Omental fat pad (tissue), 4 donors: ENCODE measurements at places on chromosomes 7 and 10.

- DNase-seq: no peak
Measured at GRCh38 chr10:117736655-117737054, 194.1 kb downstream of the EMX2 start.

DNA sequence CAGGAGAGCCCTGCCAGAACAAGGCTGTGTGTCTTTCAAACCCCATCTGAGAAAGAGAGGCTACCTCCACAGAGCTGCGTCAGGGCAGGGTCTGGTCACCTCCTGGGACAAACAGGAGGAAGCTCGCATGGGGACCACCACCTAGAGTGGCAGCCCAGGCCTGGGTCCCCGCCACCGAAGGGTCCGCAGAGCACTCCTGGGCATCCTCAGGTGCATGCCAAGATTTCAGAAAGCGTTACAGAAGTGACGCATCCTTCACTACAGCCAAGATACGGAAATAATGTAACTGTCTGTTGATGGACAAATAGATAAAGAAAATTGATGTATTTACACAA is 42.6 kb downstream of the GSDME start:
- DNase-seq: no peak

DNA sequence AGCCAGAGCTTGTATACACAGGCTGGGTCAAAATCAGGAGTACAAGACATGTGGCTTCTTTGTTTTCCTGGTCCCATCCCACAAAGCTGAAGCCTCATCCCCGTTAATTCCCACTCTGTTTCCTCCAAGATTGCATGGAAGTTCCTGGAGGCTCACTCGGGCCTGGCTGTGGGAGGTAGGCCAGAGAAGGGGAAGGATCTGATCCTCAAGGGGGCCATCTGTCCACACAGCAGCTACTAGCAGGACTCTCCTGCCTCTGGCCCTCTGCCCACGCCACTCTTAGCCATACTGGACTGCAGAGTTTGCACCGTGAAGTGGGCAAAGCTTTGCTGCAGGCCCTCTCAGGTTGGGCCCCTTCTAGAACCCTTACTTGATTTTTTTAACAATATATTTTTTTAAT is 160.6 kb downstream of the FGFR2 start:
- DNase-seq: no peak

DNA sequence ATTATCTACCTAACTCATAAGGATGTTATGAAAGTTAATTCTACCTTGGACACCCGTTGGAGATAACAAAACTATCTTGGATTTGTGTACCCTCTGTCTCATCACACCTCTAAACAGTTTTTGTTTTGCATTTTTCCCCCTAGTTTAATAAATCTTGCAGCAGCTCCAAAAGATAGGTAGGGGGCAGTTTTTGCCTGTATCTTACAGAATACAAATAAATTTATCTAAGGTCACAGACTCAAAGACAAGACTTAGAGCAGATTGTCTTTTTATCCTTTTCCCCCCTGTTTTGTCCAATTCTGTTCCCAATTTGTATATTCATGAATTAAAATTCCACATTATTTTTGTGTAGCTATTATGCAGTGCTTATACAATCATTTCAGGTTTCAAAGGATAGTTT is 5.0 kb upstream of the SORCS1 start:
- DNase-seq: no peak

- no peak for DNase-seq
Measured at GRCh38 chr7:53119514-53119941, 84.1 kb downstream of the POM121L12 start.

GRCh38 chr7:111112439-111112838 is 21.5 kb downstream of the LRRN3 start:
- no peak for DNase-seq

GRCh38 chr10:109207361-109207760 is 716.0 kb downstream of the XPNPEP1 start:
- no peak for DNase-seq

GRCh38 chr10:66144016-66144415 is 781.8 kb upstream of the LRRTM3 start:
- DNase-seq: no peak

DNA sequence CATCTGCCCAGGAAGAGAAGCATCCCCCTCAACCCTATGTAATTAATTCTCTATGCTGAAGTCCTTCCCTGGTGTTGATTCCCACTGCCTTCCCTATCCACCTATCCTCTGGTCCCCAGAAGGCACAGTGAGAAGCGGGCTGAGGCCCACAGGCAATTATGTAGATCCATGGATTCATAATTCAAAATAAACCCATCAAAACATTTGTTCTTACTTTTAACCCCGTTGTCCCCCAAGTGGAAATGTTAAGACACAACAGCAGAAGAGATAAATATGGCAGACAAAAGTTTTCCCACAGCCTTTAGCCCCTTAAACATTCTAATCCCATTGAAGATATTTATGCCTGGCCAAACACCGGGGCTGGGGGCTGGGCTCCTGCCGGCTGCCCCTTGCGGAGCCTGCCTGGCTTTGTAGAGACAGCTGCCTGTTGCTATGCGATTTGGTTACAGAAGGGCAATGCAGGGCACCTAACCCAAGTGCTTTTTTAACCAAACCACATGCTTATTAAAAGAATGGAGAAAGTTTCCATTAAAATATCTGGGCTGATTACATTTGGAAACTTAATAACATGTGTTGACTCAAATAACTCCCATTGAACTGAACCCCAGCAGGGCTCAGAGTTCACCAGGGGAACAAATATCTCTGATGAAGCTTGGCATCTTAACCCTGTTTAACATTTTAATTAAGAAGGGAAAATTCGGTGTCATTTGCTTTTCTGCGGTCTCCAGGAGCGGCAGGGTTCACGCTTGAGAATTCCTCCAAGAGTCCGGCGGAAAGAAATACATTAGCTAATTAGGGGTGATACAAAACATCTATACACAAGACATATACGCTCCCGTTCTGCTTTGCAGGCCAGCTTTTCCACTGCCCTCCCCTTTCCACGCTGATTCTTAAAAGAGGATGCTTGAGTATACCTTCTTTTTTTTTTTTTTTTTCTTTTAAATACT is 110.8 kb upstream of the FGFR2 start:
- DNase-seq: no peak

- no peak for DNase-seq
Measured at GRCh38 chr7:100570954-100571828, 2.5 kb downstream of the SAP25 start.

DNA sequence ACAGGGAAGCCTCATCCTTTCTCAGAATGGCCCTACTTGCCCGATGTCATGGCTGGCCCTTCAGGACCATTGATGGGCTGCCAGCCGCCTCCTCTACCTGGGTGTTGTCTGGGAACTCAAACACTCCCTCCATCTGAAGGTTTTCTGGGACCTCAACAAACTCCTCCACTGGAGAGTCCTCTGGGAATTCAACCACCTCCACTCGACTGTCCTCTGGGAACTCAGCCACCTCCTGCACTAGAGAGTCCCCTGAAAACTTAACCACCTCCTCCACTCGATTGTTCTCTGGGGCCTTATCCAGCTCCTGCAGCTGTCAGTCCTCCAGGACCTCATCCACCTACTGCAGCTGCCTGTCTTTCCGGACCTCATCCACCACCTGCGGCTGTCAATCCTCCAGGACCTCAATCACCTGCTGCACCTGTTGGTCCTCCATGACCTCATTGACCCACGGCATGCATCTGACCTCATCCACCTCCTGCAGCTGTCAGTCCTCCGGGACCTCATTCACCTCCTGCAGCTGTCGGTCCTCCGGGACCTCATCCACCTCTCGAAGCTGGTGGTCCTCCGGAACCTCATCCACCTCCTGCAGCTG is 37.1 kb downstream of the MAT1A start:
- DNase-seq: no peak

DNA sequence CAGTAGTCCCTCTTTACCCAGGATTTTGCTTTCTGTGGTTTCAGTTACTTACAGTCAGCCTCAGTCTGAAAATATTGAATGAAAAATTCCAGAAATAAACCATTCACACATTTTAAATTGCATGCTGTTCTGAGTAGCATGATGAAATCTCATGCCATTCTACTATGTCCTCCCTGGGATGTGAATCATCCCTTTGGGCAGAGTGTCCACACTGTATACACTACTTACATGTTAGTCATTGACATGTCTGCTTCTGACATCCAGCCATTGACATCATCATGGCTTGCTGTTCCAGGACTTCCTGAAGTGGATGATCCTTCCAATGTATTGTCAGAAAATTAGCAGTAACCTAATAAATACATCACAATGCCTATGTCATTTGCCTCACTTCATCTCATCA is 34.6 kb upstream of the MALRD1 start:
- no peak for DNase-seq

DNA sequence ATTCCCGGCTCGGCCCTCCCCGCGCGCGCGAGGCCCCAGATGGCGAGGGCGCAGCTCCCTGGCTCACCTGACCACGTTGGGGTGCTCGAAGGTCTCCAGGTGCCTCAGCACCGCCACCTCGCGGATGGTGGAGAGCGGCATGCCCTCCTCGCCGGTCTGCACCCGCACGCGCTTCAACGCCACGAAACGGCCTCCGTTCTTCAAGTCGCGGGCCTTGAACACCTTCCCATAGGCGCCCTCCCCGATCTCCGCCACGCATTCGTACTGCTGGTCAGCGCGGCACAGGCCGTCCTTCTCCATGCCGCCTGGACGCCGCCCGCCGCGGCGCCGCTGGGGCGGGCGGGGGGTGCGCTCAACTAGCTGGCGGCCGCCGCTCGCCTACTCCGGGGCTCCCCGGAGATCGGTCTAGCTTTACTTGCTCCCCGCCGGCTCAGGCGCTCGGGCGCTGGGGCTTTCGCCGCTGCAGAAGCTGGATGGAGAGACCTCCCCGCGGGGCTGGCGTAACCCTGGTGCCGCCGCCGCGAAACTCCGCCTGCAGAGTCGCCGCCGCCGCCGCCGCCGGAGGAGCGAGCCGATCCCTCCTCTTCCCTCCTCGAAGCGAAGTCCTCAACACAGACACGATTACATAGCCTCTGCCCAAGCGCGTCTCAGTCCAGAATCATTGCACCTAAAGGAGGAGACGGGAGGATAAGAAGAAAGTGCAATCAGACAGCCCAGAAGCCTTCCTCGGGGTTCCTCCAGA is 3.2 kb downstream of the CDK6 start:
- DNase-seq: peak; percentile 65

DNA sequence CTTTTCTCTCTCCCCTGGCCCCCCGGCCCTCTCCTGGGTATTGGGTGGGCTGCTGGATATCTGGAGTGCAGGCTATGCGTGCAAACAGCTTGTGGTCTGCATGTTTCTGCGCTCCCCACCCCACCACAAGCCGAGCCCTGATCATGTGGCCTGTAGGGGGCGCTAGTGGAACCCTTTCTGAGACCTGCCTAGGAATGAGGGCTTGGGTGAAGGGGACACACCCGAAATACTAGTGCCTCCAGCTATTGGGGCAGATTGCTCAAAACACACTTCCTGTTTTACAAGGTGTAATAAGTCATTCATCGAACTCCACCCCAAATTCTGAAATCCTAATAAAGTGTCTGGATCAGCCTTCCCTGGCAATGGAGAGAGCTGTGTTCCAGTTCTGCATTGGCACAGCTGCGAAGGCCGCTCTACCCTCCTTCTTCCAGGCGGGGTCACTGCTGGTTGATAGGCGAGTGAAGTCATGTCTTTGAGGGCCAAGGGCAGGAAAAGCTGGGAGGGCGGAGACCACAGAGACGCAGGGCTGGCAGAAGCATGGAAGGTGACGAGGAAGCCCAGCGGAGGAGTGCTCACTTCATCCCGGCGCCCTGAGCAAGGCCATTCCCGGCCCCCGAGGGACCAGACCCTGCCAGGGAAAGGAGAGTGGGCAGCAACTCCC is 19.8 kb upstream of the PRRT4 start:
- no peak for DNase-seq

DNA sequence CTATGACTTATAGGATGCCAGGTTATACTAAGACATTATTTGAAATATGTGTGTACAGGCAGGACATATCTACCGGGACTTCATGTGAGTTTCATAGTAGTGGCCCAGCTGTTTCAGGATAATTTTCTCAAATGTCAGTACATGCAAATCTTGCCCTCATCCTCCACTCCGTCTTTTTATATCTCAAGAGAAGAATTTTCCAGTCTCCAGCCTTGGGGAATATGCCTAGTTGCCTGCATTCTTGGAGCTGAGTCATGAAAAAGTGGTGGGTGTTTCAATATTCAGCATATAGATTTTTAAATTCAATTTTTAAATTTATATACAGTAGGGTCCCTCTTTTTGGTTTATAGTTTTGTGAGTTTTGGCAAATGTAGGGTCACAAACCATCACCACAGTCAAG is 236.7 kb downstream of the OTUD1 start:
- DNase-seq: no peak

- DNase-seq: no peak
Measured at GRCh38 chr7:46652317-46652716, 731.2 kb upstream of the IGFBP3 start.

DNA sequence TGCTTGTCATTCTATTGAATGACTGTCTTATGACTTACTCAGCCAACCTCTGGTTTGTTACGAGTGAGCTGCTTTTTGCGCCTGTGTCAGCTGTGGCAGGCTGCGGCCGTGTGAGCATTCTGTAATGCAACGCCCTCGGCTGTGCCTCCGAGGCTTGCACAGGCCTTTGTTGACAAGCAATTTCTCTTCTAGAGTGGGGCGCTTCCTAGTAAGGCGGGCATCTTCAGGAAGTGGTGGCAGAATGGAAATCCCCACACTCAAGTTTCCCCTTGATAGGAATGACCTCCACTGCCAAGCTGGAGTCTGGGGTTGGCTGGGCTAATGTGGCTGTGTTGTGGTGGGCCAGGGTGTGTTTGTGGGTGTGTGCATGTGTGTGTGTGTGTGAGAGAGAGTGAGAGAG is 20.2 kb upstream of the TMEM178B start:
- DNase-seq: no peak

- no peak for DNase-seq
Measured at GRCh38 chr7:96238976-96239766, 82.7 kb downstream of the SLC25A13 start.

DNA sequence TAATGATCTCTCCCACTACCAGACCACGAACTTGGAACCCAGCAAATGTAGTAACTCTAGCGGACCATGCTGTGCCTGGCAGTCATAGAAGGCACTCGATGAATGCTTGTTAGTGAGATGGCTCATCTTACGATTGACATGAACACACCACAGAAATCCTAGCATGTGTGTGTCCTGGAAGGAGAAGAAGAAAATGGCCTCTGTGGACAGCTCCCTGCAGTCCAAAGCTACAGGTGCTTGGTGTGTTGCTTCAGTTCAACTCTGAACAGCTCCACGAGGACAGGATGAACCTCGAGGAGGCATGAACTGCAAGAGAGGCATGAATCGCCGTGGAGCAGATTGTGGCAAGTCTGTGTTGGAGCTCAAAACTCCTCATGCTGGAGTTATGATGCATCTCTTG is 93.5 kb downstream of the KLF6 start:
- no peak for DNase-seq
